ENCODE measurements at places on chromosomes 4 and X.

GRCh38 chr4:86233681-86234080 is 126.2 kb downstream of the MAPK10 start:
- DNase-seq, result no peak

DNA sequence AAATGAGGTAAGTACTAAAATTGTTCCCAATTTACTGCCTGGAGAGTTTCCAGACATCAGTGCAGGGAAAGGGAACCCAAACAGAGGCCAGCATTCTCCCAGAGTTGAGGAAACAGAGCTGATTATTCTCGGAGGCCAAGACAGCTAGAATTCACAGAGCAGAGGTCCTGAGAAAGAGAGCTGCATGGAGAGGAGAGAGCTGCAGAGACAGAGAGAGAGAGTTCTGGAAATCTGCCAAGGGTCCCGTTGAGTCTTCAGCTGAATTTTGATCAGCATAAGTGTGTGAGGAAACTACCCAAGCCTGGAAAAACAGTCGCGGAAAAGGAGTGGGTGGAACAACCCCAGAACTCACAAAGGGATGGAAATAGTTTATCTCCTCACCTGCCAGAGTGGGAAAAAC is 43.8 kb upstream of the GPR173 start:
- no peak for DNase-seq

DNA sequence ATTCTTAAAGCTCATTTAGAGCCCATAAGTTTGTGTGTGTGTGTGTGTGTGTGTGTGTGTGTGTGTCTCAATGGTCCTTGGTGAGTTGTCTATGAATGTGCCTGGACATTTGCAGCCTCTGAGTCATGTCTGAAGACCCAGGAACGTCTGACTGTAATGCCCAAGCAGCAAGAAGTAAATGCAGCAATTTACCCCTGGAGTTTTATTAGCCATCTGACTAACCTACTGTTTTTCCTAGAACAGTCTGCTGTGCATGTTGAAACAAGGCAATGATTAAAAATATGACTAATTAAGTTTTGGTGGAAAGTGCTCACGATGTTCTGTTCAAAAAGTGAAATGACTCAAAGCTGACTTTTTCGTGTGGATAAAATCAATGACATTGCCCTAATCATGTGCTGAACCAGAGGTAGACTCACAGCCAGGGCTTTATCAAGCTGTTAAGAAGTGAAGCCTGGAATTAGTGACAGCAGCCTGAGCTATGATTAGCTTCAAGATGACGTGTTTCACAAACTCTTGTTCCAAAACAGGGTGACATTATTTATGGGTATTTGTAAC is 201.6 kb downstream of the CPE start:
- DNase-seq, result no peak

DNA sequence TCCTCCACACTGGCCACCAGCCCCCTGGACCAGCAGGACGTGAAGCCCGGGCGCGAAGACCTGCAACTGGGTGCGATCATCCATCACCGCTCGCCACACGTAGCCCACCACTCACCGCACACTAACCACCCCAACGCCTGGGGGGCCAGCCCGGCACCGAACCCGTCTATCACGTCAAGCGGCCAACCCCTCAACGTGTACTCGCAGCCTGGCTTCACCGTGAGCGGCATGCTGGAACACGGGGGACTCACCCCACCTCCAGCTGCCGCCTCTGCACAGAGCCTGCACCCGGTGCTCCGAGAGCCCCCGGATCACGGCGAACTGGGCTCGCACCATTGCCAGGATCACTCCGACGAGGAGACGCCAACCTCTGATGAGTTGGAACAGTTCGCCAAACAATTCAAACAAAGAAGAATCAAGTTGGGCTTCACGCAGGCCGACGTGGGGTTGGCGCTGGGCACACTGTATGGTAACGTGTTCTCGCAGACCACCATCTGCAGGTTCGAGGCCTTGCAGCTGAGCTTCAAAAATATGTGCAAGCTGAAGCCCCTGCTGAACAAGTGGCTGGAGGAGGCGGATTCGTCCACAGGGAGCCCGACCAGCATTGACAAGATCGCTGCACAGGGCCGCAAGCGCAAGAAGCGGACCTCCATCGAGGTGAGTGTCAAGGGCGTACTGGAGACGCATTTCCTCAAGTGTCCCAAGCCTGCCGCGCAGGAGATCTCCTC is 600 bp downstream of the POU3F4 start:
- no peak for DNase-seq

Measured in erythroblast (primary cell).